Heart right ventricle (tissue), 16 donors: ENCODE measurements at places on chromosomes 6 and 20. TPM values are rescaled to one million over a fixed set of nuclear protein-coding genes. Genes with fewer than 3 reads are reported as not detected.
A peak's percentile ranks its signal among the peaks of the same experiment; 100 is the strongest.

GRCh38 chr6:89260310-89260709 lies 43.2 kb upstream of the GABRR1 start:
- H3K36me3 ChIP-seq: no peaks in the 10 kb centered on the region
- no peak overlapping the region for H3K4me3 ChIP-seq
- no peaks in the 10 kb centered on the region for H3K27me3 ChIP-seq

- H3K4me3 ChIP-seq: no peak overlapping the region
- no peak overlapping the region for H3K27ac ChIP-seq
- H3K4me1 ChIP-seq: no peaks in the 10 kb centered on the region
- no peak for DNase-seq
- no peaks in the 10 kb centered on the region for H3K27me3 ChIP-seq
These were observed 121.5 kb downstream of the DNAH8 start for GRCh38 chr6:38836585-38836984.

GRCh38 chr6:165308926-165309731 lies at the start of gene C6orf118:
TSS of gene C6orf118 (minus strand) at chr6:165309605. CDS start at chr6:165309586, 19 bp downstream.
- peak; percentile 34 for DNase-seq
- H3K36me3 ChIP-seq: no peaks in the 10 kb centered on the region
- peak within 1 kb of the TSS; percentile 54 for H3K4me3 ChIP-seq
- H3K27ac ChIP-seq: no peak within 1 kb of the TSS
- H3K27me3 ChIP-seq: no peaks in the 10 kb centered on the region
- peaks cover 13% of the 10 kb centered on the region for H3K4me1 ChIP-seq

- no peaks in the 10 kb centered on the region for H3K27me3 ChIP-seq
- H3K4me3 ChIP-seq: no peak overlapping the region
These were observed 99.4 kb upstream of the RIPOR2 start for GRCh38 chr6:25035174-25035511.

GRCh38 chr6:7389162-7389450 lies 436 bp downstream of the CAGE1 start:
- no peaks in the 10 kb centered on the region for H3K27me3 ChIP-seq
- peak overlapping the region; percentile 83 for H3K4me3 ChIP-seq

The AKAP7 gene
- polyA plus RNA-seq: 1.8 TPM

The COL9A1 gene
- polyA plus RNA-seq: 0.16 TPM

- H3K4me1 ChIP-seq: peaks cover 23% of the 10 kb centered on the region
- H3K36me3 ChIP-seq: peaks cover 73% of the 10 kb centered on the region
- DNase-seq: no peak
- H3K27ac ChIP-seq: peak overlapping the region; percentile 71
- peak overlapping the region; percentile 84 for H3K4me3 ChIP-seq
These were observed 395 bp downstream of the NELFE start for GRCh38 chr6:31958412-31958740.

DNA sequence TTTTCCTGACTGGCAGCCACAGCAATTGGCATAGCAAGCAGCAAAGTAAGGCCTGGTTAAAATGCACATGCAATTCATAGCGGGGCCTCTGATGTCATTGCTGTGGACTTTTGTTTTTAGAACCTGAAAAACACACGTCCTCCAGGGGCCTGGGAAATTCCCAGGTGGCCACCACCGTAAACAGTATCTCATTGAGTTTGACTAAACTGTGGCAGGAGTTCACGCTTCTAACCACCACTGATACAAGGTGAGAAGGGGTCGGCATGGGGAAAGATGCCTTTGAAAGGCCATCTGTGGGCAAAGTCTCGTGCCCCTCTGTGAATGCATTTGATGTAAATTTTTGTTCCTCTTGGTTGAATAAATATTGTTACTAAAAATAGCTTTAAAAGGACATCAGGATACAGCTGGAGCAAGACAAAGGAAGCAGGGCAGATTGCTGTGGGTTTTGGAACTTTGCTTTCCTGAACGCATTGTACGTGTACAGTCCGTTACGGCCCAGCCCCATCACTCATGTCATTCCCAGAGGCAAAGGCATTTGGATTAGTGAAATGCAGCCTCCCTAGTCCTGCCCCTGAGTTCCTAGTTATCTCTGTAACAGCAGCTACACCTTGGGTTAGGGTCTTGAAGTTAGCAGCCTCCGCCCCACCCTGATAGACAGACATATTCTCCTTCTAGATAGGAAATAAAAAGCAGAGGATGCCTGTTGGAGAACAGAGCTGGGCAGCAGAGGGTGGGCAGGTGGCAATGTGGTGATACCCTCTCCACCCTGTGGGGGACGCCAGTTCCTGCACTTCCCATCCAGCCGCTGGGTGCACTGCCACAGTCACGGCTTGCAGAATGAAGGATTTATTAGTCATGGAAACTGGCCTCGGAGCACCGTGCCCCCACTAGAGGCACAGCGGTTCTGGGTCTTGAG lies 80.3 kb downstream of the ZDHHC14 start:
- H3K4me1 ChIP-seq: peaks cover 41% of the 10 kb centered on the region
- H3K27me3 ChIP-seq: no peaks in the 10 kb centered on the region
- DNase-seq: no peak
- no peaks in the 10 kb centered on the region for H3K36me3 ChIP-seq
- H3K4me3 ChIP-seq: no peak overlapping the region

The BFSP1 gene
- 0.19 TPM for polyA plus RNA-seq
